NCI-H226 (cell line): ENCODE measurements at places on chromosomes 7 and 10.

- DNase-seq, result no peak
These were observed 145.6 kb downstream of the ADAM12 start for GRCh38 chr10:126242397-126243260.

GRCh38 chr7:129258649-129259389 is 34.0 kb downstream of the AHCYL2 start:
- DNase-seq, result no peak

DNA sequence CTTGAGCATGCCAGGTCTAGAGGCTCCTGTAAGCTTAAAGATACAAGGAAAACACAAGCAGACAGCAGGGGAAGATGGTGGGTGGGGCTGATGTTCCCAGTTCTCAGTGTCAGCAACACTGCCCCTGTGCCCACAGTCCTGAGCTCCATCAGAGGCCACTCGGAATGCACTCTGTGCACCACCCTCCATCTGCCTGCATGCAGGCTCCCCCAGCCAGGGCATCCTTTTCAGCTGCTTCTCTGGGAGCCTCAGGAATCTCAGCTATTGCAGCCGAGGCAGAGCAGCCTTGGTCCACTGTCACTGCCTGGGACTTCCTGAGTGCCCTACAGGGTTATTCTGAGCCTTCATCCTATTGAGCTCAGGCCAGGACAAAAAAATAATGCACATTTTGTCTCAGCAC is 22.2 kb downstream of the LBX1 start:
- no peak for DNase-seq

DNA sequence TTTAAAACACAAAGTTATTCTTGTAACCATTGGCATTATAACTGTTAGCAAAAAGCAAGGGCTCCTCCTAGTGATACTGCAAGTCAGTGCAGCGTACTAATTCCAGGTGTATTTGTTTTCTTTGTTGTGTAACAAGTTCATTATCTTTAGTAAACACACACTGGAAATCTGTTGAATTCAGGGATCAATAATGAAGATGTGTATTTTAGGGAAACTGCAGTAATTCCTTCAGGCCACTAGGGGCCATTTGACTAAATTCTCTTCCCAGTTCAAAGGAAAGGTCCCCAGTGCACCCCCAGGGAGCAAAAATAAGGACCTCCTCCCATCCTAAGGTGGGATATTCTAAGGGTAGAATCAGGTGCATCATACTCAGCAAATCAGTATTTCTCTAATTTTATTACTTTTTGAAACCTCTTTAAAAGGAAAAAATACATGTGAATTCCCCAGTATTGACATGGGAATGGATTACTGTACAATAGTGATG is 158.6 kb upstream of the LYZL1 start:
- no peak for DNase-seq

DNA sequence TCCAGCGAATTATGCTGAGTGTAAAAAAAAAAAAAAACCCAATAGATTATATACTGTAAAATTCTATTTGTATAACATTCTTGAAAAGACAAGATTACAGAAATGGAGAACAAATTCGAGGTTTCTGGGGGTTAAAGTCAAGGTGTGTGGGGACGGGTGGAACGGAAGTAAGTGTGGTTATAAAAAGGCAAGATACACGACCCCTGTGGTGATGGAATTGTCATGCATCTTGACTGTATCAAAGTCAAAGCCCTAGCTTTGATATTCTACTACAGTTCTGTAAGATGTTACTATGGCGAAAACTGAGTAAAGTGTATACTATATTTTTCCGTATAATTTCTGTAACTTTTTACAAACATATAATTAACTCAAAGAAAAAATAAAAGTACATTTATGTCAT is 718.2 kb upstream of the PCDH15 start:
- DNase-seq, result no peak

- no peak for DNase-seq
These were observed 701.5 kb downstream of the KCNMA1 start for GRCh38 chr10:76935941-76936613.

DNA sequence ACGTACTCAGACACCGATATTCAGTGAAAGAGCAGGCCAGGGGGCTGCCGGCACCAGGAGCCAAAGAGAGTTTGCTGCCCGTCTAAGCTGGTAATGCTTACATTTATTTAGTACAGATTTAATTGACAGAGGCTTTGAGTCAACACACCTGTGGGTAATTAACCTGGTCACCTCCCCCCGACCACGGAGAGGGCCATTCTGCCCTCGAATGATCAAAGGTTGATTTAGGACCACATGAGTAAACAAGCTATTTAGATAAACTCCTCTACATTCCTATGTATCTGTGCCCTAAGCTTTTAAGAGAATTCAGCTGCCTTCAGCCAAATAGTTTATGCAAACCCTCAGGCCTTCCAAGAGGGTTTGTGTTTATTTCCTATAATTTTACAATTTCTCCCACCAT is 164.8 kb downstream of the IPMK start:
- DNase-seq, result no peak

GRCh38 chr7:140003913-140004382 is 58.8 kb downstream of the PARP12 start:
- peak; percentile 30 for DNase-seq

DNA sequence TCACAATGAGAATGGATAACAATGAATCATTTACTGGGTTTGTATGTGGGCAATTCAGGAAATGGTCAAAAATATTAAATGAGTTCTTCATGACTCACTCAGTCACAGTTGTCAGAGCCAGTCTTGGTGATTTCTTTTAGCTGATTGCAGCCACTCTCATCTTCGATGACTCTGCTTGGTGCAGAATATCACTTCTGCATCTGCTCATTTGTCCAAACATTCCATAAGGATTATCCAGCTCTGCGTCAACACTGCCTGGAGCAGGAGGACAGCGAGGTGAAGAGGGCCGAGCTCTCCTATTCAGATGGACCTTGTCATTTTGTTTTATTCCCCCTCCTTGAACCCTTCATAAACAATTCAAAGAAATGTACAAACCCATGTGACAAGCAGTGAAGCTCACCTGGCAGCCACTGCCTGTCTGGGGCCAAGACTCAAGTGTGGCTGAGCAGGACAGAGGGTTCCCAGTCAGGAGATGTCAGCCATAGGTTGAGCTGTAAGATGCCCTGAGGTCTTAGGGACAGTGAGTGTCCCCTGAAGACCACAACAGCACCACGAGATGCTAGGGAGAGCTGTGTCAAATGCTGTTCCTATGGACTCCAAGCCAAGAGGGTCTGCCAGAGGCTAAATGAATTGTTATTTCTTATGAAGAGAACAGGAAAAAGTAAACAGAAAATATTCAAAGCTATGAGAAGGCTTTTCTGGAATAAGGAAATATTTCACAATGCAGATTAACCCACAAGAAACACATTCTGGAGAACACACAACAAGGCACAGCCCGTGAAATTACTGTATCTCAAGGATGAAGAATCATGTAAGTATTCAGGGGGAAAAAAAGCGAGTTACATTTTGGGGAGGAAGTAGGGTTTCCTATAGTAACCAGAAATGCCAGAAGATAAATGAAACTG is 33.1 kb upstream of the EGFR start:
- DNase-seq, result peak; percentile 81

DNA sequence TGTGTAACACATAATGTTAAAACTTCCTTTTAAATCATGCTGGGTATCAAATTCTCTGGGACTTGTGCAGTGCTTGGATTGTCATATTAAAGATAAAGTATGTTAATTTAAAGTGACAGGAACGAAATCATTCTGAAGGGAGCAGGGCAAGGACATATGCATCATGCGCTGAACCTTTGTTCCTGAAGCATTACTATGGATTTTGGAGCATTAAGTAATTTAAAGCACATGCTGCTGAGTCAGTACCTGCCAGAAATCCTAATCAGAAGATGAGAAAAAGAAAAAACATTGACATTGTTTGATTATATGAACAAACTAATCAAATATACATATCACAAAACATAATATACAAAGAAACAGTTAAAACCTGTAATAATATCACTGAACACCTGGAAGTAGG is 101.4 kb downstream of the MICU1 start:
- no peak for DNase-seq

DNA sequence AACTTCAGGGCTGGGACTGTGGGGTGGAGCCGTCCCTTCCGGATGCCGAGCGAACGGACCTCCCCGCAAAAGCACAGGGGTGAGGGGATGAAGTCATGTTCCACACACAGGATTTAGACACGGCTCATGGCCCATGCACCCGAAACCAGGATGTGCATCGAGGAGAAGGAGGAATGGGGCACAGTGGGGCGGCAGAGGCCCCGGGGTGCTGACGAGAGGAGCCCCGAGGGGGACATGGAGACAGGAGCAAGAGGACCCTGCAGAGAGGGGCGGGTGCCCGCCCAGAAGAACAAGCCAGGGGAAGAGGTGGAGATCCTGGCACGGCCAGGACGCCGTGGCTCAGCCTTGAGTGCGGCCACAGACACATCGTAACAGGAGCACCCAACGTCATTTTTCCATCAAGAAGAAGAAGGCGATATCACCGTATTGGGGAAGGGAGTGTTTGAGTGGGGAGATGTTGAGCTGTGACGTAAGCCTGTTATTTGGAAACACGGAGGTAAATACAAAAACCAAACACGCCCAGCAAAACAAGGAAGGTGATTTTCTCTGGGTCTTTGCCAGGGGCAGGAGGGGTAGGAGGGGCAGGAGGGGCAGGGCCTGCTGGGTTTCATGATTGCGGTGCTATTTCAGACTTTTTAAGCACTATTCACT is 25.3 kb upstream of the FOXL3 start:
- no peak for DNase-seq

DNA sequence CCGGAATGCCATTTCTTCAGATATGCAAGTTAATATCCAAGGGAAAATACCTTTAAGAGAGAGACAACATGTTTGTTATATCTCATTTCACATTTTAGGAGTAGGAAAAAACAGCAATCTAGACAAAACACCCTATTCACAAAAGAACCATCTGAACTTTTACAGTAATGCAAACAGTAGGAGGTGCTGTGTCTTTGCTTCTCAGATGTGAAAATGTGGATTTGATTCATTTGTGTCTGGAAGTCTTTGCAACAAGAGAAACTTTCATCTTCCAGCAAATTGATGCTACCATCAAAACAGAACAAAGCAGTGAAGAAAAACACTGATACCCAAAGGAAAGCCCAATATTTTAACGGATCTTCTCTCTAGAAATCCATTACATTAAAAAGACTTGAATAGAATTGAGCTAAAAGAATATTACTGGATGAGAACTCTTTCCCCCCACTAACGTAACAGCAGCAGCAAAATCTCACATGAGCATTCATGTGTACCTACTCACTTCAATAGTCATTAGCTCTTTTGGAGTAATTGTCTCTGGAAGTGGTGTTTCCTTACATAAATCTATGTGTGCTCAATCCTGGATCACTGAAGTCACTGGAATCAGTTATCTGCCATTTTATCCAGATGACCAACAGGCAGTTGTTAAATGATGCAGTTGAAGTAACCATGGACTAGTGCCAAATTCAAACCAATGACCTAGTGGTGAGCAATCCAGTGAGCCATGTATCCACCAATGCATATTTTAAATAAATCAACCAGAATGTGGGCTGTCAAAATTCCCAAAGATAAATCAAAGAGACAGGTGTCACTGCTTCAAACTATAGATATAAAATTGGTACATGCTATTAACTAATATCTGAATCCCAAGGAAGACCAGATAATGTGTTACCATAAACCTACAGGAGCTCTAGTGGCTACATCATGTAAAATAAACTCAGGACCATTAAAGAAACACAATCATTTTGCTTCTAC is 1.8 kb downstream of the SEMA3C start:
- peak; percentile 85 for DNase-seq

DNA sequence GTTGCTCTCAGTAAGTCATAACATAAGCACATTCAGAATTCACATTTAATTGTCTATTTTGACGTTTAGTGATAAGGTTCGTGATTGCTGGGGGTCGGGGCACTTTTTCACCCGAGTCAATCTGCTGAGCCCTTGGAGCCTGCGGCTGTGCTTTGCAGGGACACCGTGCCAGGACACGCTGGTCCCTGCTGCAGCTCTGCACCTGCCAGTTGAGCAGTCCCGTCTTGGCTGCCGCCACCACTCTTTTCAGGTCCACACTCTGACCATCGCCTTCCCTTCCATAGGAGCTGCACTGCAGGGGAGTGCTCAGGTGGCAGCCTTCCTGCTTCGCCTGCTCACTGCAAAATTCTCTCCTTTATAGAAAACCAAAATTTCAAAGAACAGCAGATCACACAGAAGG is 36.4 kb downstream of the CUL1 start:
- no peak for DNase-seq

DNA sequence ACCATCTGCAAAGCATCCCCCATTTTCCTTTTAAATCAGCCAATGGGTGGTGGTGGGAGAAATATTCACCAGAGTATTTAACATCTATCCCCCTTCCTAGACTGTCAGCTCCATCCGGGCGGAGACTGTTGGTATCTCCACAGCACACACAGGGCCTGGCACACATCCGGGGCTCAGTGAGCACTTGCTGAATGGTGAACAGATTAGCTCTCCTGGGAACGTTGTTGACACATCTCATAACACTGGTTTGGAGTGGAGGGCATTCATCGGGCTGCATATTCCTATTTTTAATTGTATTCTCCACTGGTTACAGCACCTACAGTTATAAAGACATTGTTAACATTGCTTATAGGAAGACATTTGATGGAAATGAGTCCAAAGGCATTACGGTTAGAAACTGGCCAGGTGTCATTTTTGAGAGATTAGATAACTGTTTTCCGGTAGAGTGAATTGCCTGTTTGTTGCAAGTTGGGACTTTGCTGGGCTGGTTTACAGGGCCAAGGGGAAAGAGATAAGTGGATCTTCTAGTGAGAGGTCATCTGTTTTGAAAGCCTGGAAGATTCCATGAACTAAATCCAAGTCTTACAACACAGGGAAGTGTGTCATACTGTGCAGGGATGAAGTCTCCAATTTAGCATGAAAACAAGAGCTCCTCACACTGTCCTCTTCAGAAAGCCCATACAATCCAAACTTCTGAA is 101.8 kb downstream of the EGFR start:
- DNase-seq, result peak; percentile 93

GRCh38 chr10:12333380-12334185 is 15.8 kb upstream of the CAMK1D start:
- peak; percentile 99 for DNase-seq

DNA sequence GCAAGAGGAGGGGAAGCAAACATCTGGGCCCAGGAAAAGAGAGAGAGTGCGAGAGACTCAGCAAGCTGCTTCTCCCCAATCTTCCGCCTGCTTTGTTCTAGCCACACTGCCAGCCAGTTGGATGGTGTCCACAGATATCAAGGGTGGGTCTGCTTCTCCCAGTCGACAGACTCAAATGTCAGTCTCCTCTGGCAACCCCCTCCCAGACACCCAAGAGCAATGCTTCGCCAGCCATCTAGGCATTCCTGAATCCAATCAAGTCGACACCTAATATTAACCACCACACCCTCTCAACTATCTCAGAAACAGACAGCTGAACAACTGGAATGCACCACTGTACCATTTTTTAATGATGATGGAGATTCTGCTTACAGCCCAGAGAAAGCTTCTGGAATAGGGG is 57.1 kb downstream of the FAM107B start:
- DNase-seq, result no peak

- DNase-seq, result no peak
These were observed 31.0 kb downstream of the PDE1C start for GRCh38 chr7:32039000-32039756.
